Upper lobe of right lung (tissue), 1 donor: ENCODE measurements at places on chromosomes 12 and 14.

GRCh38 chr12:31034372-31034771 is 39.3 kb upstream of the DDX11 start:
- DNase-seq = no peak

DNA sequence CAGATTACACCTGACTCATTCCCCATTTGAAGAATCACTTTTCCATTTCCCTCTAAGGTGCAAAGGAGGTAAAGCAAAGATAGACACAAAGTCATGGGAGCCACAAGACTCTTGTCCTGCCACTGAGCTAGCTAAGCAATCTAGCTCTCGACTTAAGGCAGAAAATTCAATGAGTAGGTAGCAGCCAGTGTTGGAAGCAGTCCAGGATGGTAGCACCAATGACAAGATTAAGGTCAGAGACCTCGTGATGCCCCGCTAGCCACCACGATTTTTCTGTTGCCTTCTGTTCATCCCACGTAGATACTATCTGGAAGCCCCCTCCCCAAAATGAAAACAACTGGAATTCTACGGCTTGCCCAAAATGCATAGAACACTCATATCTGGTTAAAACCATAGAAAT is 1.4 kb downstream of the VAMP1 start:
- DNase-seq = no peak

DNA sequence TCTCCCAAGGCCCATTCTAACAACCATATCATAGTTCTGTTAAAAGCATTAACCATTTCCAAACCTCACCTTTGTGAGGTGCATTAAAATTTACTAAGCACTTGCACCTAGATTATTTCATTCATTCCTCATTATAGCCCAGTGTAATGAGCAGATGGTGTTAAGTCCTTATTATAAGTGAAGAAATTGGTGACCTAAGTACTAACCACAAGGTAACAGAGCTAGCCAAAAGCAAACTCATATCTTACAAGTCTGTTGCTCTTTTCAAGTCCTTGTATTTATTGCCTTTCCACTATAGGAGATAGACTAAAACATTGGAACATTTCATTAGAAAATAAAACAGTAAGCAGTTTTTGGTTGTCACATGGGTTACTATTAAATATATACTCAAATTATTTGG is 49.7 kb downstream of the TDP1 start:
- no peak for DNase-seq

GRCh38 chr12:72777806-72778205 is 505.6 kb downstream of the TRHDE start:
- DNase-seq = no peak

GRCh38 chr12:132162508-132163031 is 18.3 kb downstream of the NOC4L start:
- peak; percentile 67 for DNase-seq

- no peak for DNase-seq
These were observed 3.3 kb upstream of the CRIP2 start for GRCh38 chr14:105471297-105471821.

- peak; percentile 72 for DNase-seq
These were observed at the start of gene IKZF4 for GRCh38 chr12:56020423-56021184. Gene IKZF4, plus strand, starts transcription at chr12:56021043. Its CDS starts 451 bp downstream, at chr12:56021494.

- no peak for DNase-seq
These were observed 11.8 kb downstream of the GPR132 start for GRCh38 chr14:105053421-105053820.

- no peak for DNase-seq
These were observed 707.4 kb upstream of the FBXO33 start for GRCh38 chr14:40139657-40140056.

- DNase-seq = no peak
These were observed 146.4 kb upstream of the ARHGAP5 start for GRCh38 chr14:31930493-31931240.

DNA sequence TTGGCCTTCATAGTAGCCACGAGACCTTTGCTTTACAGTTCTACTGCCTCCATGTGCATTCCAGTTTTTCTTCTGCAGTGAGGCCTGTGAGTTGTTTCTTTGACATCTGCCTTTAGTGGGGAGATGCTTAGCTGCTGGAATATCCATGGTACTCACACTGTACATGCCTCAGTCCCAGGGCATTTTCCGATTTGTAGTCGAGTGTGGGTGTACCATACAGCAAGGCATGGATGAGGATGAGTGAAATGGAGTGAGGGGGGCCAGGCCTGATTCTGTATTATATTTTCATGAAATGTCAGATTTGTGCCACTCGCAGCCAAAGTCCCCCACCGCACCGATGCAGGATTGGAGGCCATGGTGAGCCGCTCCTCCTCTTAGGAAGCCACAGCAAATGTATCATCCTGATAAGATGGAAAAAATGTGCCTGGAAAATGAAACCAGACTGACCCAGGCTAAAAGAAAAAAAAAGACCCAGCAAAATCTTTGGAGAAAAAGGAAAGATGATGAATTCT is 173.0 kb downstream of the ADGRD1 start:
- DNase-seq = no peak

GRCh38 chr12:42809226-42809625 is 219.7 kb upstream of the PRICKLE1 start:
- no peak for DNase-seq

GRCh38 chr12:102971227-102971626 is 13.8 kb downstream of the ASCL1 start:
- DNase-seq = no peak

GRCh38 chr14:92105893-92106142 is 564 bp downstream of the ATXN3 start:
- DNase-seq = peak; percentile 73

- DNase-seq = peak; percentile 74
These were observed 57.5 kb downstream of the CALM1 start for GRCh38 chr14:90454041-90455000.

- DNase-seq = no peak
These were observed 57.1 kb downstream of the METTL25 start for GRCh38 chr12:82415402-82415801.

DNA sequence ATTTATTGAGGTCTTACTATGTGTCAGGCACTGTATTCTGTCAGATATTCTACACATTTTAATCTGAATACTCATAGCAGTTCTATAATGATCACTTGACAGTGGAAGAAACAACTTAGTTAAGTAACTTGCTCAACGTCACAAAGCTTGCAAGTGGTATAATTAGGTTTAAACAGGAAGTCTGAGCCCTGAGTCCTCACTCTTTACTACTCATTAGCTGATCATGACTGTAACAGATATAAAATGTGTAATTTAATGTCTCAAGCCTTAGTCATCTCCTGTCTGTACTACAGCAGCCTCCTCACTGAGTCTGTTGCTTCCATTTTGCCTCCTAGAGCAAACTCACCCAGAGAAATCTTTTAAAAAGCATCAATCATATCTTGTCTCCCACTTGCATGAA is 38.9 kb downstream of the PPP4R4 start:
- no peak for DNase-seq

DNA sequence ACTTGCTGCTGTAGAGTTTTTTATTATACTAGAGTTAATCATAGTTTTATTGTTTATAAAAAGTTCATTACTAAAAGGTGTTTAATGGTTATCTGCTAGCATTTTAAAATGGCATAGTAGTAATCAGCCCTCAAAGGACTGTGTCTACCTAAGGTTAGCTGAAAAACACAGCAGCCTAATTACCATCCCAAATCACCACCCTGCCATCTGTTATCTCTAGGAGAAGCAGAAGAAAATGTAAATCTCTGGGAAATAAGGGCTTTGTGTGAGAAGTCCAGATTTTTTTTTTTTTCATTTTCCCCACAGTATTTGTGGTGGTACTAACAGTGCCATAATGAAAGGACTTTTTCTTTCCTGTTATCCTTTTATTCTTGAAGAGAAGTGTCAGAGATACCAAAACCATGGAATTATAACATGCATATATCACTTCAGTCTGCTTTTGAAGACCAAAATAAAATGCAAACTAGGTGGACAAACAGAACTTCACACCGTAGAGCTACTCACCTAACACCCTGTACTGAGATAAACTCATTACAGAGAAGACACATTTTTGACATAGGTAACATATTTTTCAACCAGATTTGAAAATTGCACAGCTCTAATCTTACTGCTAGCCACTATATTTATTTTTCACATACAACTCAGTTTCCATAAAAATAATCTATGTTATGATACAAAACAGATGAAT is 876.2 kb downstream of the C12orf50 start:
- no peak for DNase-seq

- no peak for DNase-seq
These were observed 210.0 kb downstream of the PPM1H start for GRCh38 chr12:62724947-62725451.

GRCh38 chr12:1972856-1973317 is 31.4 kb downstream of the DCP1B start:
- no peak for DNase-seq

DNA sequence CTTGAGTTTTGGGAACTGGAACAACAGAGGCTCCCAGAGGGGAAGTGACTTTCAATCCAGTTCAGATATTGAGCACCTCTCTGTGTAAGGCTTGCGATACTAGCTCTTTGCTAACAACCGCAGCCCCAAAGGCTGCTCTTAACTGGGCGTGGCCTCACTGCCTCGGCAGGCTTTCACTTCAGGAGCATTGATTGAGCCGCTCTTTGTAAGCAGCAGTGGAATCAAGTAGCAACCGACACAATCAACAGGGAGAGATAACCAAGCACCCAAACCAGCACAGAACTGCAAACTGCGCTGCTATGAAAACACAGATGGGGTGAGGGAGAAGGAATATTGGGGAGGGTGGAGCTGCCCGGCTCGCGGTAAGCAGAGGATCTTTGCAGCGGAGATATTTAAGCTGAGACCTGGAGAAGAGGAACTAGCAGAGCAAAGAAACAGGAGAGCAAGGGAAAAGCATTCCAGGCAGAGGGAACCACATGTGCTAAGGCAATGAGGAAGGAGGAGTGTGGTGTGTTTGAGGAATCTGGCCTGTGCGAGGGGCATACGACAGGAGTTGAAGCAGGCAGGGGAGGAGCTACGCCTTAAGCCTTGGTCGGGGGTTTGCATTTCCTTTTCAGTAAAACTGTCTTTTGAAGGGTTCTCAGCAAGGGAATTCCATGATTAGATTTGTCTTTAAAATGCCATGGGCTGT is 17.3 kb upstream of the YY1 start:
- peak; percentile 79 for DNase-seq

- no peak for DNase-seq
These were observed 93.0 kb downstream of the KTN1 start for GRCh38 chr14:55673048-55673447.

GRCh38 chr12:27975222-27976136 is 2.9 kb upstream of the PTHLH start:
- DNase-seq = no peak

DNA sequence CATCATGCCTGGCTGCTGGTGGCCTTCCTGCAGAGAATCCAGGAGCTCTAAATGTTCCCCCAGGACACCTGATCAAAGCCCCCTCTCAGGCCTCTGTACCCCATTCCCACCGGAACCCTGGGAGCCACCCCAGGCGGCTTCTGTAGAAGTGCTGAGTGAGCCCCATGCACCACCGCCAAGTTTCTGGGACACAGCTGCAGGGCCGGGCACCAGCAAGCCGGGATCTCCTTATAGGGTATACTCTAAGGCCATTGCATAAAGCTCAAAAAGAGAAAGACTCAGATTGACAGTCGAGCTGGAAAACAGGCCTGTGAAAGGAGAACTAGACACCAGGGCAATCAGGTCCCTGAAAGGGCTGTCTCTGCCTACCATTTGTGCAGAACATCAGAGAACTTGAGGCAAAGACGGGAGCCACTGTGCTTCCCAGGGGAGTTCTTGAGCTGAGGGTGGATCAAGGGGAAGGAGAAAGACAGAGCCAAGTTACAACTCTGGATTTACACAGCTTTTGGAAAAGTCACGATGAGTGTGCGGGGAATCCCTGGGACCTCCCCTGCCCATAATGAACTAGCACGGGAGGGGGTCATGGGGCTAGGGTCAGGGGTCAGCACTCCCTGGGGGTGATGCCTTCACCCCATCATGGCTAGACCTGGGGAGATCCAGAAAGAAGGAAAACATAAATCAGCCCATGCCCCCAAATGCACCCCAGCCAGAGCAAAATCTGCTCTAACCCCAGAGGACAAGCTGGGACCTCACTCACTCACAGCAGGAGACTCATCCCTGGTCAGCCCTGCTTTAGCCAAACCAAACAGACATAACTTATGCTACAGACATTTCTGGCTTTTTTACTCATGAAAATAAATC is 51.1 kb downstream of the ITPK1 start:
- no peak for DNase-seq

- no peak for DNase-seq
These were observed 59.1 kb upstream of the PTGR2 start for GRCh38 chr14:73792481-73792880.

DNA sequence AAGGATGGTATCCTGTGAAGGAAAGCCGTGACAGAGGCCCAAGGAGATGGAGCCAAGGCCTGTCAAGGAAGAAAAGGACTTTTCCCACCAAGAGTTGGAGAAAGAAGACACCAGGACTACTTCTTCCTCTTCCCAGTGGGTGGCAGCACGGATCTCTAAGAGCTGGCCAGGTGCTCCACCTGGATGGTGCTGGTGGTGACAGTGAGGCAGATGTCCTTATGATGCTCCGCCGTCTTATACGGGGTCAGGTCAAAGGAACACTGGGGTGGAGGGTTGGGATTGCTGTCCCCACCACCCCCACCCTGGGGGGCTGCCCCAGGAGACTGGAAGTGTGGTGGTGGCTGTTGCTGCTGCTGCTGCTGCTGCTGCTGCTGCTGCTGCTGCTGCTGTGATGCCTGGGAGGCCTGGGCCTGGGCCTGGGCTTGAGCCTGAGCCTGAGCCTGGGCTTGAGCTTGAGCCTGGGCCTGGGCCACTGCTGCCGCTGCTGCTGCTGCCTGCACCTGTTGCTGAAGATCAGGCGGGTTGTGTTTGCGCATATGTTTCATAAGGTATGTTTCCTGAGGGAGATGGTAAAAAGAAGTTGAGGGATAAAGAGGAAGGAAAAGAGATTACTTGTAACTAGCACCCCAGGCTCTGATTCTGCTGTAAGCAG is 4.8 kb upstream of the ING4 start:
- DNase-seq = no peak

GRCh38 chr12:54853933-54854538 is at the start of gene MUCL1:
Gene MUCL1, plus strand, starts transcription at chr12:54854516. Its CDS starts 67 bp downstream, at chr12:54854583.
- DNase-seq = no peak
